Activated T-cell treated with anti-CD3 and anti-CD28 coated beads, Interleukin-2, amount 50 U/mL, for 24 hours (primary cell): ENCODE measurements at places on chromosomes 3 and 15.

DNA sequence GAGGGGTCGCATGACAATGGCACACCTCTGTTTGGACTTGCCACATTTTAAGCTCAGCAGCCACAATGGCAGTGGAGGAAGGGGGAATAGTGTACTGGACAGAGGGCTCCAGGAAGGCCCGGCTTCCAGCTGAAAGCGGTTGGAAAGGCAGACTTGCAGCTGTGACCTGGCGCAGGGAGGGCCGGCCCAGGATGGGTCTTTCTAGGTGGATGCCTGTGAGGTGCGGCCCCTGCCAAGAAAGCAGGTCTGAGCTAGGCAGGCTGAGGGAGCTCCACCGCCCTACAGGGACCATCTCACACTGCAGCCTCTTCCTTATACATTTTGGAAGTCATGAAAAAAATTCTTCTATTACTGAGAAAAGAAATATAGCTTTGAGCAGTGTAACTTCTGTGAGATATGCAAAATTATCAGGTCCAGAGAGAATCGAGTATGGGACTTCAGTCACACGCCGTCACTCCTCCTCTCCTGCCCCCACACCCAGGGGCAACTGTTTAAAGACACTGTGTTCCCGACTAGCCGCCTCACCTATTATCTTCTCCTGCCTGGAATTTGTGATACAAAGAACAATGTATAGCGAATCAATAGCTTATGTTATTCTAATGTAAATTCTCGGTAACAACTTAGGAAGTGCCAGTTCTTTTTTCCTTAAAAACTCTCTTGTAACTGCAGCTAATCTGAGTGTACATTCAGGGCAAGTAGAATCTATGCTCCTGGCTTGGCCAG is 331.0 kb downstream of the OCA2 start:
- DNase-seq = no peak

GRCh38 chr15:90588427-90588826 is 58.7 kb downstream of the CRTC3 start:
- no peak for DNase-seq

DNA sequence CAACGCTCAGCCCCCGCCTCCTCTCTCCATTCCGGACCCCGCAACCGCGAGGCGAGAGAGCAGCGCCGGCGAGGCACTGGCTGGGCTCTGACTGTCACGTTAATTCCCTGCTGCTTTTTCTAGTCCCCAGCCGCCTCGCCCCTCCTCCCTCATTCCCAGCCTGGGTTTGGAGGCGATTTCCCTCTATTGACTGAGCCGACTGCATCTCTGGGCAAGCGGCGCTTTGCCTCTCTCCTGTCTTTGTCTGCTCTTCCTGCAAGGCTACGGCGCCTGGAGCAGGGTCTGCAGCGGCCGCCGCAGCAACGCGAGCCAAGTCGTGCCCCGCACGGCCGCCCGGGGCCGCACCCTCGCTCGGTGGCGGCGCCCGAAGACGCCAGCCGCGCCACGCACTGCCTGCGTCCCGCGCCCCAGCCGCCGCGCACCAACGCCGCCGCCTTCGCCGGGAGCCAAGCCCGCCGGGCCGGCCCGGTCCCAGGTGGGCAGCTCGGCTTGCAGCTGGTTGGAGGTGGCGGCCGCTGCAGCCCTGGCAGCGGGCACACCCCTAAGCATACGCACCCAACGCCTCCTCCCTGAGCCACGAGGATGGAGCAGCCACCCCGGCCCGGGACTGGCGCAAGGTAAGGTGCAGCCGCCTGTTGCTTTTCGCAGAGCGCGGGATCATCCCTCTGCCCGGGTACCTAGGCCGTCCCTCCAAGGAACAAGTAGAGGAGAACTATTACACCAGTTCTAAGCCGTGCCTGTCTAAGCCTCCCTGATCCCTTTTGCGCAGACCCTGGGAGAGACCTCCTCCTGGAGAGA is at the start of gene LRRC3B:
LRRC3B (plus strand) TSS at position 152 of the 798 bp plus-strand sequence. CDS start 86,901 bp downstream, outside the sequence.
- DNase-seq = no peak

DNA sequence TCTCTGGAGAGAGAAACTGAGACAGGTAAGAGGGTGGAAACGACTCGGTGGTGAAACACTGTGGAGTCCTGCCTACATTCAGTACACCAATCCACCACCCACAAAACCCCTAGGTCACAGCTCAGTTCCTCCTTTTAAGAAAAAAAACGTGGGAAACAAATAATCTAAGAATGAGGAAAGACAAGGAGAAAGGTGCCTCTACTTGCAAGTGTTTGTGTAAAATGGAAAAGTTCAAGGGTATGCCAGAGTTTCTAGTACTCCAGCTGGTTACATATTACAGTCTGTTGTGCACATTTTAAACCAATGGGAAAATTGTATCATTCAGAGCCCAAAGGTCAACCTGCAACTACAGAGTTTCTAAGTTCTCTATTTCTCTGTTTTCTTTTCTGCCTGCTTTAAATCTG is 32.2 kb downstream of the HGD start:
- no peak for DNase-seq

DNA sequence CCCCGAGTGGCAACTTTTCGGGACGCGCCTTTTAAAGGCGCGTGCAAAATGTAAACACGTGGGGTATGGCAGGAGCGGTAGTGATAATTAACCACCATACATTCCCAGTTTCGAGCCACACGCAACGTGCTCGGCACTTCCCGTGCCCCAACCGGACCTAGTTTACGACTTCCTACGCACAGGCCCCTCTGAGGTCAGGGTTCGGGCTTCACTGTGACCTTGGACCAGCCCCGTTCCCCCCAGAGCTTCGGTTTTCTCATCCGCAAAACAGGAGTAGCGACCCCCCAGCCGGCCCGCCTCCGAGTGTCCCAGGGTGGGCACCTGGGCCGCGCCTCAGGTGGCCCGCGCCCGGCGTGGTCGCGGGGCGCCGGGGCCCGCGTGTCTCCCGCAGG is 451 bp downstream of the CHCHD4 start:
- no peak for DNase-seq

DNA sequence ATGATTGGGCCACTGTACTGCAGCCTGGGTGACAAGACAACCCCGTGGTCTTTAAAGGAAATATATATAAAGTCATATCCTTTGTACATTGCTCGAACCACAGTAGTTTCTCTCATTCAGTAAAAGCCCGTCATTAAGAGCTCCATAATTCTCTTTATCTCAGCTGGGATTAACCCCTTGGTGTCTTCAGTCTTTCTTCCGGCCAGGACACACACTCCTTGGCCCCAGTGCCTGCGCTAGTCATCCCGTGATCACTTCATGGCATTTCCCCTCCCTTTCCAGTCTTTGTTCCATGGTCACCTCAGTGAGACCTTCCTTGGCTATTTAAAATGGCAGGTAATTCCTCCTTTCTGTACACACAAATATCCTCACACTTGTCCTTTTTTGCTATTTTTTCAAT is 3.3 kb downstream of the RPL35A start:
- DNase-seq = no peak

- no peak for DNase-seq
These were observed 7.4 kb downstream of the SPRED1 start for GRCh38 chr15:38260077-38260476.

GRCh38 chr3:122168044-122168443 is 15.4 kb upstream of the CASR start:
- DNase-seq = no peak

GRCh38 chr3:71107926-71108325 is 475.6 kb downstream of the FOXP1 start:
- no peak for DNase-seq

DNA sequence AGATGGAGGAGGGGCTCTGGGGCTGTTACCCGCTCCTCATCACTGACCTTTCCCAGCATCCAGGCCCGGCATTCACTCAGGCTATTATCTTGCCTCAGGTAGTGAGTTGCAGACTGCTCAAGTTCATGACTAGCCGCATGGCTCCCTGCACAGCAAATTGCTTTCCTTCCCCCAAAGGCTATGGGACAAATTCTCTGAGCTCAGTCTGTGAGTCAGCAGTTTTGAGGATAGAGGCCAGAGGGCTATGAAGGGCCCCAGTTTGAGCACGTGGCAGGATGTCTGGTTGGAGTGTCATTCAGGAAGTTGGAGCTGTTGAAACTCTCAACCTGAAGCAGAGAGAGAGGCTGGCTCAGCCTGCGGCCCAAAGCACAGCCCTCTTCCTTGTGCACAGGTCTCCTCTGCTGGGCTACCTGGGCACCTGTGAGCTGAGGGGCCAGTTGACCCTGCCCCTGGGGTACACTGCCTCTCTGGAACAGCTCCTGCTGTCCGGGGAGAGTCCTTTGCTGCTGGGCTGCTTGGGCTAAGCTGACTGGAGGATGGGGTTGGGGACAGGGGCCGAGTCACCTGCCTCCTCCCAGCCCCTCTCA is 7.9 kb downstream of the FAH start:
- peak; percentile 49 for DNase-seq

DNA sequence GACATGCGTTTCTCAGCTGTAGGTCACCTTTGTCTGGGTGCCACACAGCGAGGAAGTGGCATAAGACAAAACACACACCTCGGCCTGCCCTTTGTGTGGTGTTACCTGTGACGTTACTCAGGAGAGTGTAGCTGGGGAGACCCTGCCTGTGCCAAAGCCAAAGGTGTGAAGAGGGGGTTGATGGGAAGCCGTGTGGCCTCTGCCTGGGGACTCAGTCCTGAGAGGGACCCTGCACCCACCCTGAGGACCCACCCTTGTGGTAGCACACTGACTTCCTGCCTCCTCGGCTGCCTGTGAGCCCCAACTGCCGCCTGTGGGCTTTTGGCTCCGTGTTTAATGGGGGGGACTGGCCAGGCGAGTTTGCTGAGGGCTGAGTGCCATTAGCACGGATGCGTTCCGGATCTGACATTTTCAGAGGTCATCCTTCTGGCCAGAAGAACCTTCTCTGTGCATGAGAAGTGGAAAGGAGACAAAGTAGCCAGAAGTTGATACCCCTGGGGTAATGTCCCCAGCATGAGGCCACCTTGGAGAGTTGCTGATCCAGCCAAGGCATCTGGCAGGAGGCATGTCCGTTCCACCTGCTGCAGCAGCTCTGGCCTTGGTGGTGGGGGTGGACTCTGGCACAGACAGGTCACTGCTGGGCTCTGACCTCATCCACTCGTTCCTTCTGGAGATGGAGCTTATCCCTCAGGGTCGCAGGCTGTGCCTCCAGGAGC is 51.8 kb upstream of the FURIN start:
- DNase-seq = no peak

DNA sequence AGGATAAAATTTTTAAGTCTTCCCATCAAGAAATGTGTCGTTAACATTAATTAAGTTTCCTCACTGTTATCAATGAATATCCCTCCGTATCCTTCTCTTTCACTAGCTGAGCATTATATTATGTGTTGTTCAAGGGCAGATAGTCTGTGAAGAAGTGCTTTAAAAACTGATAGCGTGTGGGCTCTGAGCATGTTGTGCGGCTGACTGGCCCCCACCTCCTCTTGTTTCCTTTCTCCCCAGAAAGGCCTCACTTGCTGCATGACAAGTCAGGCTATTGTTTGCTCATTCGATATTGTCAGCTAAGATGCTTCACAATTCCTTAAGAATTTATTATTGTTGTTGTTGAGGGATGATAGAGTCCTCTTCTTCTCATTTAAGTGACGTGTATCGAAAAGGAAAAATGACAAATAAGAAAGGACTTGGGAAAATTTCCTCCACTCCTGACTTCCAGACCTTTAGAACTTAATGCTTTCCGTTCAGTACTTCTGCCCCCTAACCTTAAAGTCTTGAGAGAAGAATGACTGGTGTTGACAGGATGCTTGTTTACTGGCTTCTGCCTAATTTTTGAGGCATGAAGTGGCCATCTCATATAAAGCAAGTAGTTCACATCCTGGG is 298.3 kb downstream of the LPP start:
- no peak for DNase-seq

DNA sequence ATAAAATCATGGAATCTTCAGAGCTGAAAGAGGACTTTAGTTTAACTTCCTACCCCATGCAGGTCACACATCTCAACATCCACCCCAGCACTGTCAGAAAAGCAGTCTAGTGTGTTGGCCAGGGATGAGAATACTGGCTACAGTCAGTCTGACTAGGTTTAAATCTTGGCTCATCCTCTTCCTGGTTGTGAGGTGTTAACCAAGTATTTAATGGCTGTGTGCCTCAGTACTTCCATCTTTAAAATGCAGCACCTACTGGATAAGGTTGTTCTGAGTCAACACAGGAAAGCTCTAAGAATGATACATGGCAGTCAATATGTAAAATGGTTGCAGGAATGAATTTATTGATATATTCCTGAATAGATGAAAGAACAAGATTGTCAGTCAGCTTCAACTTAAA is 3.1 kb downstream of the CFAP44 start:
- no peak for DNase-seq

GRCh38 chr15:93041159-93041547 is 47.9 kb downstream of the RGMA start:
- no peak for DNase-seq

DNA sequence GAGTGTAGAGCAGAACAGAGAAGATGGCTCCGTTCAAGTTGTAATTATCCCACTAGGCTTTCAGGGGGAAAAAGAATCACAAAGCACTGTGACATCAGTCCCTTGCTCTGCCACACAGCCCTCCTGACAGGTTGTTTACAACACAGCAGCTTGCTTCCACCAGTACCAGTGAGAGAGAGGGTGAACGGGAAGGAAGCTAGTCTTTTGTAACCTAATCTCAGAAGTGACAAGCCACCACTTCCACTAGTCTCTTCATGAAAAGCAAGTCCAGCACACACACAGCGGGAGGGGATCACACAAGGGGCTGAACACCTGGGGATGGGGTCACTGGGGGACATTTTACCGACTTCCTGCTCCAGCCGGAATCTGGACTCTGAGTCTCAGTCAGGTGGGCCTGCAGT is 86.3 kb downstream of the FAM81A start:
- DNase-seq = no peak

- DNase-seq = no peak
These were observed 12.6 kb upstream of the STARD5 start for GRCh38 chr15:81336568-81336967.

GRCh38 chr3:87175732-87176131 is 51.4 kb upstream of the CHMP2B start:
- DNase-seq = no peak

DNA sequence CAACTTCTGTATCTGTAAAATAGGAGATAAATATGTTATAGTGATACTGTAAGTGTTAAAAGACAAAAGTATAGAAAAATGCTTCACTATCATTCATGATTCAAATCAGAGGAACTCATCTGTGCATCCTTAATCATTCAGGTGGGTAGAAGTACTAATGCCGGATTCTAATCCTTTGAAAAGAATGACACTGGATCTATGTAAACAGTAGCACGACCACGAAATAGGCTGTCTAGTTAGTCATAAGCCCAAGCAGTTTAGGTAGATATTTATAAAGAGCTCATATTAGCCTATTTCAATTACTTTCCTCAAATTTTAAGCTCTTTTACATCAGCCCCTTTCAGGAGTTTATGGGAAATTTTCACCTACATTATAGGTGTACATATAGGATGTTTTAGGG is 437.9 kb downstream of the SOX2 start:
- no peak for DNase-seq

- DNase-seq = no peak
These were observed 44.3 kb downstream of the PXYLP1 start for GRCh38 chr3:141275973-141276372.

DNA sequence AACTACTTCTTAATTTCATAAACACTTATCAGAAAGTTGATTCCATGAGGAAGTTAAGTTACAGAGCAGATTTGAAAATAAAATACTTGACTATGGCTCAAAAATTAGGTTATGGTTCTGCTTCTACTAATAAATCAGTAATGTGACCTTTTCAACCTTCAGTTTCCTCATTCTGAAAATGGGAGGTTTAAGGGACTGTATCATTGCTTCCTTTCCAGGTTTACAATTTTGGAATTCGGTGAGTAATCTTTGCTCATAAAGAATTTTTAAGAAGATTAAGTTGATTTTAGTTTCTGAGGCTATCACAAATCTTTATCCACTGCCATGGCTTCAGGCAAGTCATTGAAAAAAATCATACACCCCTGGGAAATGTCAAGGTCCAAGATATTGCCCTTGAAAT is 1061.2 kb downstream of the DIPK2A start:
- no peak for DNase-seq

GRCh38 chr3:126538966-126539365 is 15.0 kb downstream of the CHST13 start:
- DNase-seq = no peak
